Trophoblast cell (in vitro differentiated cells and primary cell): ENCODE measurements at places on chromosomes 1 and 21.
A peak's percentile ranks its signal among the peaks of the same experiment; 100 is the strongest.

- peak within 1 kb of the TSS; percentile 96 for H3K27ac ChIP-seq
- H3K4me3 ChIP-seq, result peak within 1 kb of the TSS; percentile 72
- H3K36me3 ChIP-seq, result no peaks in the 10 kb centered on the region
- no peaks in the 10 kb centered on the region for H3K27me3 ChIP-seq
- H3K4me1 ChIP-seq, result peaks cover 42% of the 10 kb centered on the region
- DNase-seq, result no peak
These were observed at the start of gene PEAR1 for GRCh38 chr1:156893048-156893953. Gene PEAR1, plus strand, starts transcription at chr1:156893718. Its CDS starts 10,209 bp downstream, at chr1:156903927.

DNA sequence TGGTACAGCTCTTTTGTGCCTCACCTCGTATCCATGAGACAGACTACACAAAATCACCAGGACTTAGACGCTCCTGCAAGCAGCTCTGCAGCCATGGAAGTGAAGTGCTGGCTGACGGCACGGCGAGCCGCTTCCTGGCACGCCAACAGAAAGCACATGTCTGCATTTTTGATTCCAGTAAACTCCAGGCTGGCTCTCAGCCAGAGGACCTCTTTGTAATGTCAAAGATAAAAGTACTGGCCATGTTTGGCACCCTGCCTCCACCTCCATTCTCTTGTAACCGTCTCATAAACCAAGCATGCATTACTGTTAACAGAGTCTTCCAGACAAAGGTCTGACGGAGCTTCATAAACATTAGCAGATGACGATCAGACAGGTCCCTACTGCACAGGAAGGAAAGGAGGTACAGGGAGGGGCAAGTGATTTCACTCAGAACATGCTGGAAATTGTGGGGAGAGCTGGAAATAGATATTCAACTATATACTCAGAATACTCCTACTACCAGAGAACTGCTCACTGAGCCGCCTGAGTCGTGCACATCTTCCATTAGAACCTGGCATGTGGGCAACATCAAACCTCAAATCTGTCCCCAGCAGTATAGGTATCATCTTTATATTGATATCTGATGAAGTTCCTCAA, 632.0 kb downstream of the SMYD3 start:
- peaks cover 2% of the 10 kb centered on the region for H3K36me3 ChIP-seq
- no peak overlapping the region for H3K4me3 ChIP-seq
- H3K27me3 ChIP-seq, result no peaks in the 10 kb centered on the region

- H3K27me3 ChIP-seq, result no peaks in the 10 kb centered on the region
- H3K4me3 ChIP-seq, result no peak overlapping the region
- peaks cover 5% of the 10 kb centered on the region for H3K36me3 ChIP-seq
- H3K27ac ChIP-seq, result no peak overlapping the region
These were observed 84.4 kb downstream of the ADARB1 start for GRCh38 chr21:45158491-45159423.

- H3K4me1 ChIP-seq, result no peaks in the 10 kb centered on the region
- no peak overlapping the region for H3K4me3 ChIP-seq
- no peak overlapping the region for H3K27ac ChIP-seq
- no peaks in the 10 kb centered on the region for H3K36me3 ChIP-seq
- DNase-seq, result no peak
- H3K27me3 ChIP-seq, result no peaks in the 10 kb centered on the region
These were observed 135.7 kb upstream of the PROX1 start for GRCh38 chr1:213852107-213852506.

DNA sequence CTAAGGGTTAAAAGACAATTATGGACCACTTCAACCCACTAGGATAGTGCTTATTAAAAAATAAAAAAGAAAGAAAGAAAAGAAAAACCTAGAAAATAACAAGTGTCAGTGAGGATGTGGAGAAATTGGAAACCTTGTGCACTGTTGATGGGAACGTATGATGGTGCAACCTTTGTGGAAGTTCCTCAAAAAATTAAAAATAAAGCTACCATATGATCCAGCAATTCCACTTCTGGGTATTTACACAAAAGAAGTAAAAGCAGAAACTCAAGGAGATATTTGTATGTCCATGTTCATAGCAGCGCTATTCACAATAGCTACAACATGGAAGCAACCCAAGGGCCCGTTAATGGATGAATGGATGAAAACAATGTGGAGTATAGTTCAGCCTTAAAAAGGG, 115.2 kb upstream of the ATP1A1 start:
- H3K27ac ChIP-seq, result no peak overlapping the region
- H3K4me1 ChIP-seq, result no peaks in the 10 kb centered on the region
- no peaks in the 10 kb centered on the region for H3K27me3 ChIP-seq
- no peak for DNase-seq

- H3K4me1 ChIP-seq, result peaks cover 29% of the 10 kb centered on the region
- peak overlapping the region; percentile 12 for H3K27ac ChIP-seq
- peaks cover 1% of the 10 kb centered on the region for H3K36me3 ChIP-seq
- no peak overlapping the region for H3K4me3 ChIP-seq
These were observed 7.6 kb upstream of the SHISA4 start for GRCh38 chr1:201880928-201881571.

DNA sequence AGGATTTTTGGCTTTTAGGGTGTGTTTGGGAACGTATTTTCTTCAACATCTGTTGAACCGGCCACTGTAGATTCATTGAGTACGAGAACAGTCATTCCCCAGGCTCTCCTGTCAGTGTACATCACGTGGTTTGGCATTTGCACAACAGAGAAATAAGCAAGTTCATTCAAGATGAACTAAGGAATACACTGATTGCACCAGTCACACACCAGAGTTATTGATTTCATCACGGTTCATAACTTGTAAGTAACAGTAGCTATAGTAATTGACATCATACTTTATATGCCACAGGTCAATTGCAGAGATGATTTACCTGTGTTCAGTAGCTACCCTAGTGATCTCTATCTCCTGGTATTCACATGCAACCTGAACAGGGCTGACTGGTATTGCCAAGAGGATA, 90.7 kb upstream of the ETS2 start:
- H3K4me1 ChIP-seq, result no peaks in the 10 kb centered on the region
- H3K27me3 ChIP-seq, result no peaks in the 10 kb centered on the region
- H3K36me3 ChIP-seq, result no peaks in the 10 kb centered on the region
- H3K27ac ChIP-seq, result no peak overlapping the region
- H3K4me3 ChIP-seq, result no peak overlapping the region
- no peak for DNase-seq
